Vein endothelial cell (primary cell): ENCODE measurements at places on chromosomes 6 and 20. TPM values are rescaled to one million over a fixed set of nuclear protein-coding genes. Genes with fewer than 3 reads are reported as not detected.

The MLIP gene
- total RNA-seq, result 10.1 and 18.7 TPM in 2 replicates

The ECT2L gene
- not detected in 2 replicates for total RNA-seq

The MCCD1 gene
- total RNA-seq, result not detected in 2 replicates

The DYNLT2 gene
- 0.98 and 1.1 TPM in 2 replicates for total RNA-seq

The DLGAP4 gene
- 29.7 and 31.4 TPM in 2 replicates for total RNA-seq

The CLDN20 gene
- not detected in 2 replicates for total RNA-seq

The GPX5 gene
- total RNA-seq, result not detected in 2 replicates

The PRL gene
- total RNA-seq, result not detected in 2 replicates

The SIM1 gene
- 0.19 and 0.33 TPM in 2 replicates for total RNA-seq

The PTGIS gene
- total RNA-seq, result 1.4 and 5.9 TPM in 2 replicates

The ASIP gene
- not detected in 2 replicates for total RNA-seq

The IRF4 gene
- total RNA-seq, result 0.29 TPM in 1 of 2 replicates, not detected in the other

The ARMH2 gene
- total RNA-seq, result not detected in 2 replicates

The MAK gene
- total RNA-seq, result under 0.01 TPM in 2 replicates

The OR2J3 gene
- under 0.01 TPM in 1 of 2 replicates, not detected in the other for total RNA-seq

The TP53TG5 gene
- not detected in 2 replicates for total RNA-seq

The FAM217A gene
- not detected in 2 replicates for total RNA-seq

The ENPP5 gene
- not detected in 2 replicates for total RNA-seq

The MYLK2 gene
- 2.9 and 8.5 TPM in 2 replicates for total RNA-seq

The PGBD1 gene
- 6.5 and 7.8 TPM in 2 replicates for total RNA-seq

The TMEM200A gene
- 0.33 and 0.67 TPM in 2 replicates for total RNA-seq

The KCNB1 gene
- total RNA-seq, result not detected in 2 replicates

The METTL24 gene
- total RNA-seq, result not detected in 2 replicates

The SLC22A2 gene
- not detected in 2 replicates for total RNA-seq

The WFDC12 gene
- total RNA-seq, result not detected in 2 replicates

The NRSN1 gene
- not detected in 2 replicates for total RNA-seq

The VSTM2L gene
- total RNA-seq, result 0.29 and 0.33 TPM in 2 replicates

The BTNL2 gene
- total RNA-seq, result not detected in 2 replicates

The GRM1 gene
- 0.10 TPM in 1 of 2 replicates, not detected in the other for total RNA-seq

The ASXL1 gene
- 66.8 and 68.9 TPM in 2 replicates for total RNA-seq

The PPP1R16B gene
- total RNA-seq, result 169 and 210 TPM in 2 replicates

The MYLK4 gene
- 0.65 and 1.1 TPM in 2 replicates for total RNA-seq
